HCEC 1CT (cell line): ENCODE measurements at places on chromosomes 2 and 18.
A peak's percentile ranks its signal among the peaks of the same experiment; 100 is the strongest.

DNA sequence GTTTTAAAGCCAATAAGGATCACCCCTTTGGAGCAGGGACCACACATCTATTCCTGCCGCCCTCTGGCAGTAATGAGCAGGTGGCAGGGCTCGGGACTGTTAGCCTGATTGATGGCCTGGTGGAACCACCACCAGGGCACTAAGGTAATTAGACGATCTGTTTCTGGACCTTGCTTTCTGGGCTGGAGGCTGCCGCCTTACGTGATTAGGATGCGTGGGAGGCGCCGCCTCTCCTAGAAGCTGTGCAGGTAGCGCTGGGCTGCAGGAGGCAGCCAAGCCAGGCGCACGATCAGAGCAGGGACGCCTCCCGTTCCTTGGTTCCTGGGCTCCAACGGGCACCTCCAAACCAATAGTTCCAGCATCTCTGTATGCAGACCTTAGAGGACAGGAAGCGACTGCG is 242.6 kb upstream of the RAB12 start:
- DNase-seq, result no peak

DNA sequence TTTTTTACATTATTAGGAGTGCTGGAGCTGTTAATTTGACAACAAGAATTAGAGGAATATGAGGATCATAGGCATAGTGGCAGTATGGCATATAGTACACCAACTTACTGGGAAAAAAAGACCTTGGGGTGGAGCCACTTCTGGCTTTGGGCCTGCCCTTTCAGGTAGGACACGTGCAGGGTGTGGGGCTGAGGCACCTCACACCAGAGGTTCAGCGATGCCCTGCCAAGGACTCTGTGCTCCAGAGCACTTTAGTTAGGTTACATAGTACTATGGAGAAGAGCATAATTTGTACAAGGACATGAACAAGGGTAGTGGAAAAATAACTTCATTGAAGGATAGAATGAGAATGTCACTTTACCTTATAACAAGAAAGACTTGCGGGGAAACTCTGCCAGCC is 77.1 kb upstream of the CD302 start:
- no peak for DNase-seq

- DNase-seq, result no peak
Observed at GRCh38 chr18:78625847-78626246, 353.8 kb upstream of the SALL3 start.

DNA sequence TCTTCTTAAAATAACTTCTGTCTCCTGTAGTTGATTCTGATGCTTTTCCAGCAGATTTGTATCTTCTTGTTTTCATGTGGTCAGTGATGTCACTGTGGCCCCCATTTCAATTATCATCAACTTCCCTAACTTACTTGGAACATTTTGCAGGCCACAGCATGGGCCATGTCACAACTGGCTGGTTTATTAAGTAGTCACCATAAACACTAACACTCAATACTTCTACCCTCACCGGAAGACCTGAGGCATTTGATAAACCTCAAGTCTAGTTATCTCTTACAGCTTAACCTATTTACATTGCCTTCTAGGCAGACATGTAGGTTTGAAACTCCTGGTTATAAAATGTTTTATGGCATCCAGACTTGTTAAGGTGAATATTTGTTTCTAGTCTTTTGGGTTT is 37.4 kb upstream of the PROKR1 start:
- no peak for DNase-seq

DNA sequence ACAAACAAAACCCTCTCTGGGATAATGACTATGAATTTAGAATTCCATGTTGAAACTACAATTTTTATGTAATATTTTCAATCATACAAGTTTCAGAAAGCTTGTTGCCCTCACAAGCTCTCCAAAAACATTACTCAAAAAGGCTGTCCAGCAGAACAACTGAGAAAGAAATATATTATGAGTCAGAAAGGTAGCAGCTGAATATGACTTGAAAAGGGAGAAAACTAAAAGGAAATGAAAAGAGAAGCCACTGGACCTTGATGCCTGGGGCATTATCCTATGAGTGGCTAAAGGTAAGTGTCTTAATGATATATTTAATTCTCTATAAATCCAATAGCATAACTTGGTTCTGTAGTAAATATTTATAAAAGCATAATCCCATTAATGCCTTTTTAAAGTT is 61.8 kb downstream of the NXPH2 start:
- DNase-seq, result no peak

- peak; percentile 88 for DNase-seq
Observed at GRCh38 chr2:202695166-202695565, 60.4 kb downstream of the FAM117B start.

GRCh38 chr2:230362030-230362691 is 35.2 kb downstream of the SP140L start:
- no peak for DNase-seq

- DNase-seq, result no peak
Observed at GRCh38 chr2:126797622-126798275, 100.9 kb upstream of the TEX51 start.

DNA sequence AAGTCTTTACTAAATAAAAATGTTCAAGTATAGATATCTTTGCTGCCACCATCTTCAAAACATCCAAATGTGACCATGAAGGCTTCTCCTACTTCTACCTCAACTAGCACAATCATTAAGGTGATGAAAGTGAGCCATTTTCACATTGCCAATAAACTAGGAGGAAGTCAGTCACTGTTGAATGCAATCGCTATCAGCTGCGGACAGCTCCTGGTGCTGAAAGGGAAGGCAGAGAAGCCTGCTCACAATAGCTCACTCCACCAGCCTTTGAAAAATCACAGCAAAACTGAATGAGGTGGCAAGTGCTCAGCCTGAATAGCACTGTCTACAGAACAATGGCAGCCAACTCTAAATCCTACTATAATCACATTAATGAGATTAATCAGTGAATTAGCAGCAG is 2.2 kb downstream of the MYT1L start:
- DNase-seq, result no peak

GRCh38 chr2:28684142-28684858 is 67.3 kb upstream of the PPP1CB start:
- DNase-seq, result no peak

- DNase-seq, result peak; percentile 40
Observed at GRCh38 chr18:28409811-28410210, 232.9 kb upstream of the CDH2 start.

GRCh38 chr18:63079114-63079513 is 240.5 kb downstream of the BCL2 start:
- no peak for DNase-seq

- DNase-seq, result peak; percentile 66
Observed at GRCh38 chr2:213187833-213188532, 36.6 kb upstream of the IKZF2 start.

GRCh38 chr2:220703279-220703678 is 868.8 kb downstream of the EPHA4 start:
- DNase-seq, result no peak

DNA sequence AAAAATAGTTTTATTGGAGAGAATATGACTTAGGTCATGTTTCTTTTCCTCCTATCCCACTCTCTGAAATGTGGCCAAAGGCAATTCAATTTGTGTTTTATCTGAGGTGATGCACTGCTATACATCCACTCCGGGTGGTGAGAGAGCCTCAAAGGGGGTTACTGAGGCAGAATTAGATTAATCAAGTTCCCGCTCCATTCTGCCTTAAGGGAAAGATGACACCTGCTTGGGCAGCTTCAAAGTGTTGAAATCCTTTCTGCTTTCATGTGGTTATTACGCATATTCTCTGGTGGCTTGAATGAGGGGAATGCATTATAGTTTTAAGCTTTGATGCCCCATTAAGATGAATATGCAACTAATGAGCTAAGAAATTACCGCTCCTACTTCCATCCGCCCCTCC is 213.0 kb upstream of the TMEFF2 start:
- no peak for DNase-seq

- DNase-seq, result peak; percentile 33
Observed at GRCh38 chr2:148642891-148643416, 1.6 kb upstream of the EPC2 start.

DNA sequence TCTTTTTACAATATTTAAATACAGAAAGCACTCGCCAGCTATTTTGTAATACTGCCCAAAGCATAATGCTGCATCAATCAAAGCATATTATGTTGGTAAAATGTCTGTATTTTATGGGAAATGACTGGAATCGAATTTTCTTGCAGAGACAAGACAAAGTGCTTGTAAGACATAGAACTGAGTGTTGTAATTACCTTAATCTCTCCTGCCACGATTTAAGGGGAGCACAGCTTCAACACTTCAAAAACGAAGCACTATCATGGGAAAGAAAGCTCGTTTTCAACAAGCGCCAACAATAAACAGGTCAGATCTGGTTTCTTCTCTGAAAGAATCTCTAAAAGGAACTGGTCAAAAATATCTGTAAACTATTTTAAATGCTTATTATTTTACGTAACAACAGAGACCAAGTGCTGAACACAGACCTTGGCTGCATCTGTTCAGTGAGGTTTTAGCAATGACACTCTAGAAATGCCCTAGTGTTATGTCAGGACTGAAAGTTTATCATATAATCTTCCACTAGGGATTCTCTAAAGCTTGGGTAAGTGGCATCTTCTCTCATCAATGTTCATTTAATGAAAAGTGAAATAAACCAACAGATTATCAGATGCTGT is 19.0 kb downstream of the RND3 start:
- DNase-seq, result no peak

DNA sequence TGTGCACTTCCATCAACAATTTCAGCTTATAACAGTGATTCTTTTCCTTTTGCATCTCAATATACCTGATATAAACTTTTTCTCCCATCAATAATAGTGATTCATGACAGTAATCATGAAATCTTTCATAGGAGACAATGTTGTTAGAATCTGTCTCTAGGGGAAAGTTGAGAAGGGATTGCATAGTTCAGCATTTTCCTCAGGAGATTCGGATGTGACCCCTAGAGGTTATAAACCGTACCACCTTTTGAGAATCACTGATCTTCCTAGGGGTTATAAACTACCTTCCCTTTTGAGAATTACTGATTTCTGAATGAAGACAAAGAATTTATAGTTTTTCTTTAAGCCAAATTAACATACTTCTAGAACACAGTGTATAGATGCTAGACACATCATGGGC is 53.0 kb upstream of the GALNT3 start:
- DNase-seq, result peak; percentile 24

- peak; percentile 38 for DNase-seq
Observed at GRCh38 chr2:13550285-13551231, 833.8 kb downstream of the TRIB2 start.

GRCh38 chr2:82411071-82411470 is 2048.0 kb downstream of the SUCLG1 start:
- DNase-seq, result no peak

GRCh38 chr2:47288864-47289263 is 114.1 kb upstream of the MSH2 start:
- DNase-seq, result peak; percentile 96

- DNase-seq, result peak; percentile 38
Observed at GRCh38 chr2:110931648-110932047, 189.1 kb upstream of the BCL2L11 start.
